ENCODE measurements at places on chromosomes 1 and 21.

GRCh38 chr1:157131281-157131680, 6.9 kb downstream of the ETV3 start:
- no peak for DNase-seq

DNA sequence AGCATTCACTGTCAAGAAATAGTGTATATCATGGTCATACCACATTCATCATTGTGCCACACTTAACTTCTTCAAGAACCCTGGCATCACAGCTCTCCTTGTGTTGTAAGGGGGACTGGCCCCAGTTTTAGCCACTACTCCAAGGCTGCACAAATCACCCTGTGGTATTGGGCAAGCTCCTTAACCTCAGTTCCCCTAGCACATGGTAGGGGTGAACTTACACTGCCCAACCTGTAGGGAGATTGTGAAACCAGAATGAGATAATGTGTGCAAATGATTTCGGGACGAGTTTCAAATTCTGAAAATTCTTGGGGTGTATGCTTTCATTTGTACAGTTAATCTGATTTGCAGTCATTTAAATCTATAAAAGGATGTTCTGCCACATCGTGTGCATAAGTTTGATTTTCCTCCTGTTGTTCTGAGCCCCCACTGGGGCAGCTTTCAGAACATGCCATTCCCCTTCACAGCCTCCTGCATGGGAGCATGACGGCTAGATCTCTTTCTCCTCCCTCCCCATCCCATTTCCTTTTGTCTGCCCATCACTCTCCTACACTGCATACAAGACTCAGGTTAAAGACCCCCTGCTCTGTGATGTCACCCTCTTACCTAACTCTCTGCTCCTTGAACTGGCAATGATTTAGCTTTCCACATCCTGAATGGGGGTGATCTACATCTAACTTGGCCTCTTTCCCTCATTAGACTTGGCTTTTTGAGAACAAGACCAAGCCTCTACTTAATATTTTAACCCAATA, 290.3 kb downstream of the CHRM3 start:
- no peak for DNase-seq

DNA sequence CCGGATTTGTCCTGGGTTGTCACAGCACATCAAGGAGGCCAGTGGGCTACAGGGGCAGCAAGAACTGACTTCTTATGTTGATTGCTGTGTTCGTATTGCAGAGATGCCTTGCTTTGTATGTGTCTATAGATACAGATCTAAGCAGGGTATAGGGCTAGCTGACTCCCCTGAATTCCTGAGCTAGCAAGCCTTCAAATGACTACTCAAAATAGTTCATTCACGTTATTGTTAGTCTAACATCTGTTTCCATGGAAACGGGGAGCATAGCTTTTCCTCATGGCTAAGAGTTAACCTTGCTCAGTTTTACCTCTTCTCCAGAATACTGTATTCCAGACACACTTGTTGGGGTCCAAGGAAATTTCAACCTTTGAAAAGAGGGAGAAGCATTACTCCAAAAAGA, 24.1 kb downstream of the TRIM45 start:
- DNase-seq = no peak

DNA sequence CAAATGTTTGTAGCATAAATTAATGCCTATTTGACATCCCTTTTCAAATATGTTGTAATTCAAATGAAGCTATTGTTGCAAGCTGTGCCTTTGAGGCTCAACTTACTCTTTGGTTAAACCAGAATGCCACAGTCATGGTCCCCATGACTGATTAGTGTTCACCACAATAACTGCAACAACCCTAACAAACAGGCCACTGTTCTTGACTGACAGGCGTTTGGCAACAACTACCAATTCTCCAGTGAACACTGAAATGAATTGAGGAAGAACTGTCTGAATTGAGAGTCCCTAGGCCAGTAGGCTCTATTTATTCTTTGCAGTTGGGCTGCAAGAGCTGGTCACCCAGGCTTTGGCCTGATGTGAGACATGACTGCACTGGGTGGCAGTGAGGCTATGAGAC, 6.6 kb upstream of the TMEM167B start:
- DNase-seq = no peak

GRCh38 chr1:239879321-239880170, 212.1 kb upstream of the FMN2 start:
- no peak for DNase-seq

- no peak for DNase-seq
These were observed 22.7 kb downstream of the SLX9 start for GRCh38 chr21:44962403-44962966.

GRCh38 chr1:183096351-183096750, 73.1 kb downstream of the LAMC1 start:
- DNase-seq = no peak

DNA sequence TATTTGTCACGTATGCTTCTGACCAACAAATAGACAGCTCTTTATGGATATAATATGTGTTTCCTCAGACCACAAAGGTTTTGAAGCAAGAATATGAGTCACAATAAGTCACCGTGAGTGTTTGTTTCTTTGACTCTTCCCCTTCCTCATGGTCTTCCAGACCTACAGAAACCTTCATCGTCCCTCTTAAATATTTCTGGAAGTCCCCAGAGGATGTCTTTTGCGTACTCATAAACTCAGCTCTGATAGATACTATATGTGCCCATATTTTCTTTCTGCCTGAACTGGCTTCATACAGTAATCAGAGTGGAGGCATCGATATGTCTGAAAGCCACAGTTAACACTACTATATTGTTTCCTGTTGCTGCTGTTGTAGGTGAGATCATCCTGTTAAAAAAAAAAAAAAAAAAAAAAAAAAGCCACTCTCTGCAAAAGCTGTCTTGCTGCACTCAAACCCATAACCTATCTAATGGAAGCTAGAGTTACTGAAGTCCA, 38.4 kb downstream of the ADAMTS1 start:
- DNase-seq = no peak

DNA sequence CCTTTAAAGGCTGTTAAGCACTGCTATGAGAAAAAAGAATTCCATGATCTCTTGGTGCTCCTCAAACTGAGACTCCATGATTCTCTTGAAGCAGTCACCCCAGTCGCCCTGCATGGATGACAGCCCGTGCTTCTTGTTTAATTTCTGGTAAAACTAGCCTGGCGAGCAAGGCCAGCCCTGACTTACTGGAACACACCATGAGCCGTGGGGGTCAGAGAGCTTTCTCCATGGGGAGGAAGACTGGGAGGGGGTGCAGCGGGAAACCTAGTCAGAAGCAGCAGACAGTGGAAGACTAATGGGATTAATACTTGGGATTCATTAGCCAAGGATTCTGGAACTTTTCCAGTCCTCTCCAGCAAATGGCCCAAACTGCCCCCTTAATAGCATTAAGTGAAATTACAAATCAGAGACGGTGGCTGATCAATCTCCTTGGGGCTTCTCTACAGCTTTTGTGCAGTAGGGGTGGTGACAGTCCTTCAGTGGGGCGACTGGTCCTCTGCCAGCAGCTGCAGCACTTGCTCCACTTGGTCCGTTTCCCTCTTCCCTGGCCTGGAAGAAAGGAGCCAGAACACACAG, 57.2 kb upstream of the LRRN2 start:
- no peak for DNase-seq

- DNase-seq = no peak
These were observed 15.2 kb downstream of the EPHX1 start for GRCh38 chr1:225825078-225825477.

- no peak for DNase-seq
These were observed 22.4 kb downstream of the VPS45 start for GRCh38 chr1:150089846-150090520.

Data from RKO (cell line).